ENCODE measurements at places on chromosomes 5 and 9. TPM values are rescaled to one million over a fixed set of nuclear protein-coding genes. Genes with fewer than 3 reads are reported as not detected.

The IGIP gene
- 10.5 TPM for total RNA-seq

The LRRC70 gene
- 1.4 TPM for total RNA-seq

The TLE1 gene
- total RNA-seq: 9.0 TPM

The ADCY2 gene
- under 0.01 TPM for total RNA-seq

The PCDHB2 gene
- total RNA-seq: 1.4 TPM

The ACSL6 gene
- not detected for total RNA-seq

The IFNK gene
- total RNA-seq: not detected

The CD74 gene
- 21.4 TPM for total RNA-seq

The IFNA21 gene
- not detected for total RNA-seq

The TPM2 gene
- 946 TPM for total RNA-seq

The ECM2 gene
- total RNA-seq: 62.2 TPM

The SGCD gene
- total RNA-seq: 33.3 TPM

The PCDH12 gene
- total RNA-seq: under 0.01 TPM

The HRH2 gene
- 0.36 TPM for total RNA-seq

The SMIM33 gene
- total RNA-seq: not detected

The GLRA1 gene
- not detected for total RNA-seq
